GM23248 (cell line): ENCODE measurements at places on chromosomes 11 and 22. TPM values are rescaled to one million over a fixed set of nuclear protein-coding genes. Genes with fewer than 3 reads are reported as not detected.

Gene RBM14
- 40.6 and 42.6 TPM in 2 replicates for polyA plus RNA-seq

Gene NXPE4
- not detected in 2 replicates for polyA plus RNA-seq

Gene MRGPRX3
- not detected in 2 replicates for polyA plus RNA-seq

Gene KRTAP5-1
- polyA plus RNA-seq = not detected in 2 replicates

Gene SLC5A4
- polyA plus RNA-seq = not detected in 2 replicates

Gene MTCH2
- polyA plus RNA-seq = 158 and 169 TPM in 2 replicates

Gene KCNE3
- 0.24 and 0.38 TPM in 2 replicates for polyA plus RNA-seq

Gene APOL6
- polyA plus RNA-seq = 7.1 and 8.0 TPM in 2 replicates

Gene TMEM223
- 31.4 and 34.2 TPM in 2 replicates for polyA plus RNA-seq

Gene CECR2
- polyA plus RNA-seq = 0.10 TPM in 1 of 2 replicates, not detected in the other

Gene GTSE1
- polyA plus RNA-seq = 8.0 and 8.6 TPM in 2 replicates

Gene YIF1A
- polyA plus RNA-seq = 259 and 284 TPM in 2 replicates

Gene ART1
- polyA plus RNA-seq = not detected in 2 replicates

Gene FIBIN
- polyA plus RNA-seq = 42.2 and 45.8 TPM in 2 replicates

Gene APOBEC3H
- polyA plus RNA-seq = not detected in 2 replicates

Gene NEAT1
- polyA plus RNA-seq = 36.2 and 50.7 TPM in 2 replicates

Gene ALDH3B1
- polyA plus RNA-seq = 42.7 and 43.4 TPM in 2 replicates

Gene OR1S2
- polyA plus RNA-seq = not detected in 2 replicates

Gene SGSM1
- not detected in 2 replicates for polyA plus RNA-seq

Gene XKR3
- polyA plus RNA-seq = not detected in 2 replicates

Gene NRXN2
- 0.48 and 1.1 TPM in 2 replicates for polyA plus RNA-seq

Gene OR9Q1
- not detected in 2 replicates for polyA plus RNA-seq

Gene LDHAL6A
- polyA plus RNA-seq = 0.09 TPM in 1 of 2 replicates, not detected in the other

Gene CDK2AP2
- polyA plus RNA-seq = 54.1 and 55.2 TPM in 2 replicates

Gene SCGB1D2
- polyA plus RNA-seq = not detected in 2 replicates
